ENCODE measurements at places on chromosomes 6 and 20. TPM values are rescaled to one million over a fixed set of nuclear protein-coding genes. Genes with fewer than 3 reads are reported as not detected.

- no peak for DNase-seq
Measured at GRCh38 chr6:1995636-1996035, 249.8 kb downstream of the GMDS start.

- DNase-seq: no peak
Measured at GRCh38 chr6:79168695-79168980, 65.8 kb downstream of the HMGN3 start.

GRCh38 chr20:17557675-17558006 is 12.2 kb upstream of the DSTN start:
- no peak for DNase-seq

Gene PPP1R14C
- 104 TPM for total RNA-seq

Gene ERVFRD-1
- total RNA-seq: not detected

Data from suprapubic skin (tissue), 4 donors.